ENCODE measurements at places on chromosomes 13 and 19.

DNA sequence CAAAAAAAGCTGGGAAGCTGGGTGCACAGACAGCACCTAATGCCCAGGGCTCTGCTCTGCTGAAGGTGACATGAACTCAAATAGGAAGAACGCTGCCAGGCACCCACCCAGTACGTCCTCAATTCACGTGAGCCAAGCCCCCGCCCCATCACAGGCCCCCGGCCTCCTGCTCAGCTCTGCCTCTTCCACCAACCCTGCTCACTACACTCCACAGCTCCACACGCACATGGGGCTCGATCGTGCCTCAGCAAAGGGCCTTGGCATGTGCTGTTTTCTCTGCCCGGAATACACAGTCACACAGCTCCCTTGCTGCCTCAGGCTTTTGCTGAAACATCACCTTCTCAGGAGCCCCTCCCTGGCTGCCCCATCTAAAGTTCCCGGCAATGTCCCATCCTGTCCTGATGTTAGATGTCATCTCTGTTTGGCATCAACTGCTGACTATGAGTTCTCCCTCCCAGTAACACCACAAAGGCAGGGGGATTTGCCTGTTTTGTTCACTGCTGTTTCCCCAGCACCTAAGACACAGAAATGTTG lies 2.3 kb downstream of the ATP13A1 start:
- DNase-seq, result no peak

GRCh38 chr19:13958043-13958442 lies 5.7 kb downstream of the DCAF15 start:
- DNase-seq, result no peak

DNA sequence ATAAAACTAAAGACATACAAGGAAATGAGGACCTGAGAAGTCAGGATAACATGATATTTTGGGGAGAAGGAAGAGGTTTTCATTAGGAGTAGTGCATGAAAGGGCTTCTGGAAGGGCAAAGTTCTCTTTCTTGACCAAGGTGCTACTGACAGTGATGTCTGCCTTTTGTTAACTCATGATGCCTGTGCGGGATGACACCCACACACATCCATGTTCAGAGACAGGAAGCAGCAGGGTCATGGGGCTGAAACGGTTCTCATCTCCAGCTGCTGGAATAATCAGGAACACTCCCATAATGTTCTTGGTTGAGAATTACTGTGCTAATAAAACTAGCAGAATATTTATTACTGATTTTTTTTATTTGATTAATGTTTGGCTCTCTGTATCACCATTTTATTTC lies 29.1 kb downstream of the KCNC3 start:
- DNase-seq, result no peak

GRCh38 chr13:51846756-51847155 lies 1.8 kb upstream of the TMEM272 start:
- DNase-seq, result no peak

DNA sequence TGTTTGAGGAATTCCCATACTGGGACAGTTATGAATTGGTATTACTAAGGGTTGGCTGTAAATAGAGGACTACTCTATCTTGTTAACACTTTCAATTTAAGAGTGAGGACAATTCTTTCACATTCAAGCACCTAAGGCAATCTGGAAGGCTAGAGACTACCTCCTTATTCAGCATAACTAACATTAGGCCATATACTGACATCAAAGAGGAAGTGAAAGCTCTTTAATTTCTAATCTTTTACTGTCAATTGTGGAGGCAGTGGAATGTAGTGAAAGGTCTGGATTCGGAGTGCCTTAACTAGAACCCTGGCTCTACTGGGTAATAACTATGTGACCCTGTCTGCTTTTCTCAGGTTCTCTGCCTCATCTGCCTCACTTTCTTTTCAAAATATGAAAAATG lies 134.0 kb downstream of the UFM1 start:
- DNase-seq, result no peak

GRCh38 chr19:17946965-17947784 lies 14.4 kb downstream of the CCDC124 start:
- no peak for DNase-seq

- DNase-seq, result no peak
These were observed 1.7 kb downstream of the KLK4 start for GRCh38 chr19:50909240-50910070.
